ENCODE measurements at places on chromosomes 12 and 14.
A peak's percentile ranks its signal among the peaks of the same experiment; 100 is the strongest.

DNA sequence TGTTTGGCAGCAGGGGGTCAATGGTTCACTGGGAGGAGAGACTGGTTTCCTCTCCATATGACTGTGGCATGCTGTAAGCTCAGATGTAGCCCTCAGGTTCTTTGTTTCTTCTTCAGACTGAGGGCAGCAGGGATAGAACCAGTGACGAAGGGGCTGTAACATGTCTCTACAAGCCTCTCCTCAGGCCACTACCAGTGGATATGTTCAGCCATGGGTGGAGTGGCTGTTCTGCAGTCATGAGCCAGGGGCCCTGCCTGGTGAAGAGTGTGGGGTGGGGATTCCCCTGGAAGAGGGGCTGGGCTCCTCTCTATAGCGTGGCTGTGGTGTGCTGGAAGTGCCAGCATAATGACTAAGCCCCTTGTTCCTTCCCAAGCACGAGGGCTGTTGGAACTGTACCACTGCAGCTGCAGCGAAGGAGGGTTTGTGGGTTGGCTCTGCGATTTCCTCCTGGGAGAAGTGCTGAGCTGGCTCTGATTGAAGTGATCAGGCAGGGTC lies 55.8 kb downstream of the CMAS start:
- DNase-seq, result peak; percentile 54

- no peak for DNase-seq
Measured at GRCh38 chr14:31760277-31760676, 199.1 kb downstream of the NUBPL start.

- DNase-seq, result no peak
Measured at GRCh38 chr12:109510196-109510595, 32.8 kb downstream of the UBE3B start.

- no peak for DNase-seq
Measured at GRCh38 chr12:64680235-64680634, 69.9 kb downstream of the RASSF3 start.

GRCh38 chr12:115004470-115005146 lies 320.6 kb upstream of the TBX3 start:
- no peak for DNase-seq

DNA sequence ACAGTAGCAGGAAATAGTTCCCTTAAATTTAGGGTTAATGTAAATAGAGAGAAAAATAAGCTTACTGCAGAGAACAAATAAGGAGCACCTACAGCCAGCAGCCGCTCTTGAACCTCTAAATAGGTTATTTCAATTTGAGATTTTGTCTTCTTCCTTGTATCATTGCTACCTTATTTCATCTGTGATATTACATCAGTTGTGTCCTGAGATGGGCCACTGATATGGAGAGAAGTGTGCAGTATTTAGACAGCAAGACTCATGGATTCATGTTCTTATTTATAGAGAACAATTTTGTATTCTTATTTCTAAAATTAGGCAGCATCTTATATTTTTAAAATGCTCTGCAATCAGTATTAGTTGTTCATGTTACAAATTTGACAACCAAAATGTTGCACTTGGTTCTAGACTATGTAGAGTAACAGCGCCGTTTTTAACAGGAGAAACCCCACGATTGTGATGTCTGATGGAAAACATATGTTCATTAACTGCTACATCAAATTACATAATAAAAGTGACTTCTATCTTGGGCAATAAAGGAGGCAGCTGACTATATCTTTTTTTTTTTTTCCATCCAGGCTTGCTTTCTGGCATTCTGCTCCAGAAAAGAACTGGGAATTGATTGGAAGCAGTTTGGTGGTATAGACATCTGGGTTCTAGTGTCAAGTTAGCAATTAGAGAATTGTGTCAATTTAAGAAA lies 117.9 kb downstream of the CAND1 start:
- no peak for DNase-seq

DNA sequence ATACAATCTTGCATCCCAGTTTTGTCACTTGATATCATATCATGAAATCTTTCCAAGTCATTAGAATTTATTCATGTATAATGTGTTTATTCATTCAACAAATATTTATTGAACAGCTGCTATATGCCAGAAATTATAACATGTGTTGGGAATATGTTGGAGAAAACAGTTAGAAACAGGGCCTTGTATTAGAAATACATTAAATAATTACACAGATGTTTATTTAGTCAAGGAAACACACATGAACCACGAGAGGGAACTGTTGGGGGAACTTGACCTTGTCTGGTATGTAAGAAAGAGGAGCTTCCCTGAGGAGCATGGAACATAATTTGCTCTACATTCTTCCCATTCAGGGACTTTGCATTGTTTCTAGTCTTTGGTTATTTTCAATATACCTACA lies 191.7 kb upstream of the FRMD6 start:
- no peak for DNase-seq

DNA sequence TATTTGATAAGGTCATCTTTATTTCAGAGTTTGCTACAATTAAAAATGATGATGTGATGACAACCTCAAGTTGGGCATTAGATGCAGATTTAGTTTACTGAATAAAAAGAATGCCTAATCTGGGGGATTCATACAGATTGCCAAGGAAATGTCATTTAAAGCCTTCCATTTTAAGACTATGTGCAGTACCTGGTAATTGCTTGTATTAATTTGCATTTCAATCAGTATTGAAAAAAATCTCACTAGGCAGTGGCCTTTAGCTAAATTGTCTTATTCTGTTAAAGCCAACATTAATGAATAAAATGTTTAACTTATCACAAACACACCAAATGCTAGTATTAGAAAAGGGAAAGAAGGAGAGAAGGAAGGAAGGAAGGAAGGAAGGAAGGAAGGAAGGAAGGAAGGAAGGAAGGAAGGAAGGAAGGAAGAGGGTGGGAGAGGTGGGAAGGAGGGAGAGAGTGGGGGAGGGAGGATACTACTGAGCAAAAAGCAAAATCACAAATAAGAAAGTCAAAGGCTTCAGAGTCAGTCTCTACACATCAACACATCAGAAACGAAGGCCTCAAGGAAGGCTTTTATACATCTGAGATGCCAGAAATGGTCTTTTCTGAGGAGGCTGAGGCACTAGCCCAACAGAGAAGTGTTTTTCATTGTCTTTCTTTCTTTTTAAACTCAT lies 271.1 kb upstream of the CLEC14A start:
- no peak for DNase-seq

GRCh38 chr12:16599081-16599480 lies 6.9 kb downstream of the LMO3 start:
- DNase-seq, result no peak

GRCh38 chr14:20578784-20579502 lies 8.9 kb downstream of the RNASE11 start:
- no peak for DNase-seq

GRCh38 chr14:103105580-103106150 lies 11.1 kb downstream of the EXOC3L4 start:
- DNase-seq, result no peak

GRCh38 chr12:40336573-40337199 lies 111.9 kb downstream of the LRRK2 start:
- DNase-seq, result peak; percentile 56

DNA sequence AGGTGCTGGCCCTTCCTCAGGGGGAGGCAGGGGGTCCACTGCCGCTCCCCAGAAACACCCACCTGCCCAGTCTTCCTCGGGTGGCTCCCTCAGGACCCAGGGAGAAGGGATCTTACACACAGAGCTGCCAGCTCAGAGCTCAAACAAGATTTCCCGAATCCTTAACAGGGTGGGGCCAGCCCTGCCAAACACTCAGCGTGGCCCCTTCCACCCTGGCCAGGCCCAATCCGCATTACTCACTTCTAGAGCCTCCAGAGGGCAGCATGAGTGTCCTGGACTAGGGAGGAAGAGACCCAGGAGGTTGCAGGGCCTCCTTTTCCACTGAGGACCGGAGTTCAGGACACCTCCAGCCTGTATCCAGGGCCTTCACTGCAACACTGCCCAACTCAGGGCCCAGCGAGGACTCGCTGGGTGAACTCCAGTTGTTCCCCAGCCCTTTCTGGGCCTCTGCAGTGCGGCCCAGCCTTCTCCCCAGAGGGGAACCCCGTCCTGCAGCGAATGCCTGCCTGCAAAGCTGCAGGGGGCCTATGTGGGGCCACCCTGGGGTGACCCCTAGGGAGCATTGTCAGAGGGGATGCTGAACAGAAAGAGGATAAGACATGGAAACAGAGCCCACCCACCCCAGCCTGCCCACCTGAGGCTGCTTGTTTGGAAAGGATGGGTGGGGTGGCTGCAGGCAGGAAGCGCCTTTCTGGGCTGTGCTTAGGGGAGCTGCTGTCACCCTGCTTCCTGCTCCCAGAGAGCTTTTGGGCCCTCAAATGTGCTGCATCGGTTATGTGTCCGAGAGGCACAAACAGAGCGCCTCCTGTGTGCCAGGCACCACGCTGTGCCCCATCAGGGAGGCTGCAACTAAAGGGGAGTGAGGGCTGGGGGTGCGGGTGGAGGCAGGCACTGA lies 43.8 kb downstream of the CCNK start:
- peak; percentile 69 for DNase-seq

DNA sequence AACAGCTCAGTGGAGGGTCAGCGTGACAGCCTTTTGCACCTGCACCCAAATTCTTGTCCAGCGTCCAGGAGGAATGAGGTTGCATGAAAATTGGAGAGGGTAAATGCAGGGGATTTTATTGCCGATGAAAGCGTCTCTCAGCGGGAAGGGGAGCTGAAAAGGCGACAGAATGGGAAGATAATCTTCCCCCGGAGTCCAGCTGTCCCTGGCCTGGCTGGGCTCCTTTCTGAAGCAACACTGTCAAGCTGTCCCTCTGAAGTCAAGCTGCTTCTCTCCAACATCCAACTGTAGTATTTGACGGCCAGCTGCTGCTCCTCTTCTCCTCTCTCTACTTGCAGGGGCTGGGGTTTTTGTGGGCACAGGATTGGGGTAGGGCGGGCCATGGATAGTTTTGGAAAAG lies 32.7 kb downstream of the NOPCHAP1 start:
- no peak for DNase-seq

DNA sequence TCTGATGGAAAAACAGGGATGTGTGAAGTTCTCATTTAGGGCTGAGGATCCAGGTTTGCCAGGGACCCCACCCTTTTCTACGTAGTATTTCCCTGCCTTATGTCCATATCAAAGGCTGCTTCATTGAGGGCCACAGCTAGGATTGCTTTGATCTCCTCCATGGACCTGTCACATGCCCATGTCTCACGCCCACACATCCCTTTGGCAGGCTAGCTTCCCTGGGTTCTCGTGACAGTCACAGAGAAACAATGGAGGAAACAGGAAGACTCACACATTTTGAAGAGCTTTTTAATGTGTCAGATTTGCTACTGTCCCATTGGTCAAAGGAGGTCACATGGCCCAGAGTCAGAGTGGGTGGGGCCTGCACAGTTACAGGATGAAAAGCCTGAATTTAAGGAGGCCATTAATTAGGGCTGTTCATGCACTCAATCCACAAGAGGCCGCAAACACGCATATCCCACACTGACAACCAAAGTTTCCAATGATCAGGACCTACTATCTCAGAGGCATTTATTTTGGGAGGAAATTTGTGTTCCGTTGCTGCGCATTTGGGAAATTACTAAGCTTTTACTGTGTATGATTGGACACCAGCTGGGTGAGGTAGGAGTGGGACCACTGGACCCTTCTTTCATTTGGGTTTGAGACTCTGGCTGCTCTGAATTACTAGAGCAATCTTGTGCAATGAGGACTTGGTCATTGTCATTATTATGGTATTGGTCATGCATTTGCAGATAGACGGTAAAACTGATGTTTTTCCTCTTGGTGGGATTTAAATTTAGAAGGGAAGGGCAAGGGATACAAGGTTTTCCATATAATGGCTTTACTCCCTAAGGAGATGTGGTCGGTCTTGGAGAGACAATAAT lies 266.2 kb downstream of the KTN1 start:
- no peak for DNase-seq

Measured in adipocyte (in vitro differentiated cells).